ENCODE measurements at places on chromosomes 13 and 19.
A peak's percentile ranks its signal among the peaks of the same experiment; 100 is the strongest.

- DNase-seq = no peak
Measured at GRCh38 chr19:55141696-55142095, 7.3 kb downstream of the TNNT1 start.

DNA sequence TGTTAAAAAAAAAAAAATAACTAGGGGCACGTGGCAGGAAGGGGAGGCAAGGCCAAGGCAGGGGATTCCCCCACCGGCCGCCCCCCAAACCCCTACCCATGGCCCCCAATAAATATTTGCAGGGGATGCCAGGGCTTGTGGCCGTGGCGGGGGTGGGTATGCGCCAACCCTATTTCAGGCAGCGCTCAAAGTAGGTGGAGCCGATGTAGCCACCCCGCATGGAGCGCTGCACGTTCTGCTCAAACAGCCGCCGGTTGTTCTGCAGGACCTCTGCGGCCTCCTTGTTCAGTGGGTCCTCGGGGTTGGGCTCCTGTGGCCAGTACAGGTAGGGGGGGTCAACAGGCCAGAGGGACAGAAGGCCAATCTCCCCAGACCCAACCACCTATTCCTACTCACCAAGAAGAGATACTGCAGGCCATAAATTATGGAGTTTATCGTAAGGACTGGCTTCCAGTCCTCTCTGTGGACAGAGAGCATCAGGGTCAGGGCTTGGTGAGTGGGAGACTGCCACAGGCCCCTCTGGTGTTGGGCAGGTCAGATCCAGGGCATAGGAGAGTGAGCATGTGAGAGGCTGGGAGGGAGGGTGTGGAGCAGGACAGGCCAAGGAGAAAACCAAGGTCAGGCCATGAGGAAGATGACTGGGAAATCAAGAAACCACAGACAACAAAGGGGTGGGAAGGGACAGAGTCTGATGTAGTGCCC, 1.2 kb upstream of the CHMP2A start:
- DNase-seq = no peak

DNA sequence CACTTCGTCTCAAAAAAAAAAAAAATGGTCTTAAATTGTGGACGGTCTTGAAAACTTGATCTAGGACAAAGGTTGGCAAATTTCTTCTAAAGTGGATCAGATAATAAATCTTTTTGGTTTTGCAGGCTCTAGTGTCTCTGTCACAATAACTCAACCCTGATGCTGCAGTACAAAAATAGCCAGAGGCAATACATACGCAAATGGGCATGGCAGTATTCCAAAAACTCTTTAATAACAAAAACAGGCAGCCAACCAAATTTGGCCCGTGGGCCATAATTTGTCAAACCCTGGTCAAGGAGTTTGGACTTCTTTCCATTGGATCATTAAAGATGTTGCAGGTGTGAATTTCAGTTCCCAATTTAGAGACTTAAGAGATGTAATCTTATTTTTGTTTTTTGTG, 93.5 kb upstream of the MRI1 start:
- DNase-seq = no peak

DNA sequence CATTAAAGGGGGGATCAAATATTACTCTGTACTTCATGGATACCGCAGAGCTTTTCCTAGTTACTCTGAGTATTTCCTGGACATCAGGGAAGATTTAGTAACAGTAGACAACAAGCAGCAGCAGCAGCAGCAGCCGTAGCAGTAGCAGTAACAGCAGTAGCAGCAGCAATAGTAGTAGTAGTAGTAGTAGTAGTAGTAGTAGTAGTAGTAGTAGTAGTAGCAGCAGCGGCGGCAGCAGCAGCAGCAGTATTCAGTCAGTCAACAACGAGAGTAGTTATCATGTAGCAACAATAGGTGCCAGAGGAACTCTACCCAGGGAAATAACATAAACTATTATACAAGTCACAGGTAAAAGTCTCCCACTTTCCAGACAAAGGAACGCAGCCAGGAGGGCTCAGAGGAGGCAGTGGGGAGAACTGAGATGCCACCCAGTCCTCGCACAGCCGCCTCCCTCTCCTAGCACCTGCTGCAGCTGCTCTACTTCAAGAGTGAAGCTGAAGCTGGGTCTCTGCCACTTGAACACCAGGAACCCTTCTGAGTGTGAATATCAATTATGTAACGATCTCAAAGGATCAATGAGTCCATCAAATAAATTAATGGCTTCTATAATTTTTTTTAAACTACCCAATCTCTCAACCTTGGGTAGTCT, 1.3 kb upstream of the DOCK9 start:
- no peak for DNase-seq

DNA sequence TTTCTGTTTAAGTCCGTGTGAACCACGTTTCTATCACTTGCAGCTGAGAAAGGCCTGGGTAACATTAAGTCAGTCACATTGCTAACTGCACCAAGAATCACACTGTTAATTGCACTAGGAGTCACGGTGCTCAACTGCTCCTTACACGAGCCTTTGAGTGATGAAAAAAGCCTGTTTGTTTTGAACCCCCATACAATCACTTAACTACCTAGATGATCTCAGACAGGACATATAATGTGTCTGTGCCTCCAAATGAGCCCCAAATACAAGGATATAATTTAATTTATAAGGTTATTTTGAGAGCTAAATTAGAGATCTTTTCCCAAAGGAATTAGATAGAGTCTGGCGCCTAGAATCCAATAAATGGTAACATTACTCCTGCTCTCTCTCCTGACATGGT, 84.1 kb downstream of the MIPEP start:
- no peak for DNase-seq

DNA sequence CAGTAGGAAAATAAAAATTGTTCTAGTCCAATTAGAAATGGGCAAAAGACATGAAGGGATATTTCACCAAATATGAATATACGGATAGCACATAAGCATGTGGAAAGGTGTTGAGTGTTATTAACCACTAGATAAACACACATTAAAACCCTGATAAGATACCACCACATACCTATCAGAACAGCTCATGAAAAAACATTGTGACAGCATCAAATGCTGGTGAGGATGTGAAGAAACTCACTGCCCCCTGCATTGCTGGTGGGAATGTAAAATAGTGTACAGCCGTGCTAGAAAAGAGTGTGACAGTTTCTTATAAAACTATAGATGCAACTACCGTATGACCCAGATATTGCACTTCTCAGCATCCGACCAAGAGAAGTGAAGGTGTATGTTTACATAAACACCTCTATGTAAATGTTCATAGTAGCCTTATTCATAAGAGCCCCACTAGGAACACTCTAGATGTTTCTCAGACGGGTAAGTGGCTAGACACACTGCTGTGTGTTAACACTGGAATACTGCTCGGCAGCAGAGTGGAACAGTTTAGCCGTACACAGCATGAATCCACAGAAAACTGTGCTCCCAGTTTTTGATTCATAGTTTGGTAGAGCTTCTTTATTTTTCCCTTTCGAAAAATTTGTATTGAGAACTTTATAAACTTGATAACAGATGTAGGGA, 321.1 kb downstream of the MYO16 start:
- no peak for DNase-seq

GRCh38 chr13:42350141-42350540, 78.2 kb downstream of the AKAP11 start:
- DNase-seq = no peak

- no peak for DNase-seq
Measured at GRCh38 chr13:19182536-19182935, 912 bp upstream of the TUBA3C start.

GRCh38 chr19:52889931-52890330, 7.5 kb downstream of the ZNF320 start:
- no peak for DNase-seq

DNA sequence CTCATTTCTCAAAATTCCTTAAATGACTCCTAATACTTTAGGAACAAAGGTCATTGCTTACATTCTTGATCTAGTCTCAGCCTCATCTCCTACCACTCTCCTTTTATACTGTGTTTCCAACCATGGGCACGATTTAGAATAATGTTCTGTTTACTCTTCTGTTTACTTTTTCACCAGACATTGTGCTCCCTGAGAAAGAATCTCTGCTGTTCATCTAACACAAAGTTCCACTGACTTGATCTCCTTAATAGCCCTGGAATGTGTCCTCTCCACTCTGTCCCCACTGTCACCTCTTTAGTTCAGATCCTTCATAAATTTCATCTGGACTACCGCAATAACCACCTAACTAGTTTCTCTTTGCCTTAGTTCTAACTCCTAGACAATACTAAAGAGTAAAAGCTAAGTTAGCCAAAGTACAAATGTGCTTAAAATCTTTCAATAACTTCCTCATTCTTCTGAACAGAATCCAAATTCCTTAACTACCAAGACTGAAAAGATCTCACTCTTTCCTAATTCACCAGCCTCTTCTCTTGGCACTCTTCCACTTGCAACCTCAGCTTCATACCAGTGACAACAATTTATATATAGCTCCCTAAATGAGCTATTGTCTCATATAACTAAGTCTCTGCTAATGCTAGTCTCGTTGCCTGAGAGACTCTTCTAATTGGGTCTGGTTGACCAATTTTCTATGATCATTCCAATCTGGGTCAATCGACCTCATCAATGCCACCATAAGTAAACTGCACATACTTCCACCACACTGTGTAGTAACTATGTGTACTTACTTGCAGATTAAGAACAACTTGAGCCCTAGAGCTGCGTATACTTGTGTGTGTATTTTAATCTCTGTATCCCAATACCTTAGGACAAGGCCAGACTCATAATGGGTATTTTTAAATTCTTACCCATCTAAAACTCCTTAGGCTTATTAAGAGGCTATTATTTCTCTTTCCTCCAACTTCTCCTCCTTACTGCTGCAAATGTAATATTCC, 179.9 kb downstream of the VWA8 start:
- no peak for DNase-seq

DNA sequence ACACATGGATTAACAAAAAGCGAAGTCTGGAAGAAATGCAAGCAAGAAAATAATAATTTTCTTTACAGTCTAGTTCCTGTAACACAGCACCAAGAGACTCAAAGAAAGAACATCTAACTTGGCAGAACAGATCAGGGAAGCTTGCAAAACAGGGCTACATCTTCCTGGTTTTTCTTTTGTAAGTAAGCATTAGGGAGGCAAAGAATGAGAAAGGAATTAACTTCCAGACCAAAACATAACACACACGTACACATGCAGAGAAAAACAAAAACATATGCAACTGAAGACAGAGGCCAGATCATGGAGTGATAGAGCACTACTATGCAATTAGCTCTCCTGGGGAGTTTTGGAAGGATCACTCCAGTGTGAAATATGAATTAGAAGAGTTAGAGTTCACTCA, 120.5 kb downstream of the DIAPH3 start:
- no peak for DNase-seq

- no peak for DNase-seq
Measured at GRCh38 chr13:33381906-33382305, 96.4 kb upstream of the STARD13 start.

GRCh38 chr19:36140304-36141038, 605 bp downstream of the CAPNS1 start:
- DNase-seq = peak; percentile 26

GRCh38 chr13:101116341-101116740, 300.0 kb downstream of the NALCN start:
- no peak for DNase-seq

- peak; percentile 29 for DNase-seq
Measured at GRCh38 chr13:30346153-30346788, 38.9 kb upstream of the KATNAL1 start.

DNA sequence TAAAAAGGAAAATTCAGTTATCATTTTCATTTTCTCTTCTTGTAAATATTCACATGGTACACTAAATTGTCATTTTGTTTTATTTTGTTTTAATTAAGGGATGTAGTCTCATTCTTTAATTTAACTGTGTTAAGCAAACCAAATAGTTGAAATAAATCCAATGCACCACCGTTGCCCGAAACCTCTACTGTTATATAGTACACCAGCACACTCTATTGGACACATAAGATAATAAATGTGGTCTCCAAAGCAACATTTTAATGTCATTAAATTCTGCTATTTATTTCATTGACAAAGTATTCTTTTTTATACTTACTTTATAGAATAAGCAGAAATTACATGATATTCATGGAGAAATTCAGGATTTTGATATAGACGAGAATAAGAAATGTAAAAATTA, 156.4 kb upstream of the FREM2 start:
- DNase-seq = no peak

- no peak for DNase-seq
Measured at GRCh38 chr19:50829801-50830200, 3.6 kb downstream of the KLK15 start.

DNA sequence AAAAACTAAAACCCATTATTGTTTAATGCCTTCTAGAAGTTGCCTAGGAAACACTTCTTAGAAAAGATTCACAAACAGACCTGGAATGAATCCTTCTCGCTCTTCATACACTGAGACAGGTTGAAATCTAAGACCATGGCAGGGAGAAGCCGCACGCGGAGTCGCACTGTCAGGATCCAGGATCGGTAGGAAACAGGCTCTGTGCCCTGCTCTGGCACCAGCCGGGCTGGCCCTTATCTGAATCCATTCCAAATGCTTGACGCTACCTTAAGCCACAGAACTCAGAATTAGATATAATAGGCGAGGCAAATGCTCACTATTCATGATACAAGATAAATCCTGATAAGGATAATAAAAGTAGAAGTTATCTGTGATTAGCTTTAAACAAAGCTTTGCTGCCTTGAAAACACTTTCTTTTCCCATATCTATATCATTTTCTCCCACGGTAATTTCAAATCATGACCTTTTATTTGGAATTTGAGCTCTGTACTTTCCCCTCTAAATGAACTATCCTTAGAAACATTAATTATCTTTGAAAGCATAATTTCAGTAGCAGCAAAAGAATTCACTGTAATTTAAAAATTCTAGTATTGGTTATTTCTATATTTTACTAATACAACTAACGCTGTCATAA, 385.6 kb downstream of the IRS2 start:
- no peak for DNase-seq

DNA sequence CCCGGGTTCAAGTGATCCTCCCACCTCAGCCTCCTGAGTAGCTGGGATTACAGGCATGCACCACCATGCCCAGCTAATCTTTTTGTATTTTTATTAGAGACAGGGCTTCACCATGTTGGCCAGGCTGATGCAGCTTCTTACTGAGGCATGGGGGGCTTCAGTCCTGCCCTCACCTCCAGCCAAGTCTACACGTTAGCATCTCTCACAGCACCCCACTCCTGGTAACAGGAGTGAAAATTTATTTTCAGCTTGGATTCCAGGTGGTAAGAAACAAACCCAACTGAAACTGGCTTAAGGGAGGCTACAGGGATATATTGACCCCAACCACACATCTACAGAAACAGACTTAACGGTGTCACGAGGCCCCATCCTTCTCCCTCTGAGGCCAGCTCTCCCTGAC, 10.6 kb downstream of the NKPD1 start:
- no peak for DNase-seq

GRCh38 chr13:68851026-68851425, 1256.6 kb upstream of the ATXN8OS start:
- DNase-seq = no peak
